Activated CD4-positive, alpha-beta T cell treated with anti-CD3 and anti-CD28 coated beads, Interleukin-10, Interleukin-2, amounts not matched to agents 100 ng/mL and 50 ng/mL, durations not matched to agents 16 hours and 8 hours (primary cell): ENCODE measurements at places on chromosomes 11 and 22.

GRCh38 chr11:124946735-124947141 is 7.3 kb upstream of the CCDC15 start:
- DNase-seq, result no peak

DNA sequence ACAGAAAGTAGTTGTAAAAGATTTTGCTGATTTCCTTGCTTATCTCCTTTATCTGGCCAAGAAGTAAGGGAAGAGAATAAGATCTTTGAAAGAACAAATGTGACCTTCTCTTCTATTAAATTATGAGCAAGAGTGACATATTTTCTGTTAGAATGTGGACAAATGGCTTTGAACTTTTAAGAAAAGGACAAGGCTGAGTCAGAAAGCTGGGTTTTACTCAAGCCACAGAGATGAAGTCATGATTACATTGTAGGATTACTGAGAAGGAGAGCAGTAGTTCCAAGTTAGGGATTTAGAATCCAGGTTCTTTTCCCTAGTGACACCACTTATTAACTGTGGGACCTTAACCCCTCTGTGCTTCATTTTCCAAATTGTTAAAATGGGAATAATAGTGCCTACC is 13.5 kb downstream of the CCDC90B start:
- DNase-seq, result peak; percentile 13

GRCh38 chr11:9957072-9957471 is 293.2 kb downstream of the SWAP70 start:
- no peak for DNase-seq

DNA sequence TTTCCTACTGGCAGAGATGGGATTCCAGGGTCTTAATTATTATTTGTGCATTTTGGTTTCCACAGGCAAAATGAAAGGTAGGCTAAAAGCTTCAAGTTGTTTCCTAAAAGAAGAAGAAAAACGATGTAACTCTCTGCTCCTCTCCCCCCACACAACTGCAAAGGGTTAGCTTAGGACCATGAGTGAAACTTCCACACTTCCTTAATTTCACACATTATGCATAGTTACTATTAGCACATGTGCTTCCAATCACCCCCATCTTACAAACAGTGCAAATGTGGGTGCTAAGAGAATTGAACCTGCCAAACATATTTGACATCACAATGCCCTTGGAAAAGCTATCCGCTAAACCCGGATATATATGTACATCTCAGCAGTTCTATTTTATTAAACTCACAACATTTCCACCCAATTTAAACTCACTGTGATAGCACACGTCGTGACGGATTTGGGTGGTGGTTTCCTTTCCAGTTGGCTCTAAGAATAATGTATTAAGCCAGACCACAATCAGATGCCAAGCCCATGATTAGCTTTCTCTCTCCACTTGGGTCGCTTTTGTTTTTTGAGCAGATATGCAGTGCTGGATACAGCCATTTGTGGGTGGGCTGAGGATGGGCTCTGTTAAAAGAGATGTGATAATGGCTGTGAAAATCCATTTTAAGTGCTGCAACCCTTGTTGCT is 245.0 kb upstream of the POU2AF2 start:
- no peak for DNase-seq

DNA sequence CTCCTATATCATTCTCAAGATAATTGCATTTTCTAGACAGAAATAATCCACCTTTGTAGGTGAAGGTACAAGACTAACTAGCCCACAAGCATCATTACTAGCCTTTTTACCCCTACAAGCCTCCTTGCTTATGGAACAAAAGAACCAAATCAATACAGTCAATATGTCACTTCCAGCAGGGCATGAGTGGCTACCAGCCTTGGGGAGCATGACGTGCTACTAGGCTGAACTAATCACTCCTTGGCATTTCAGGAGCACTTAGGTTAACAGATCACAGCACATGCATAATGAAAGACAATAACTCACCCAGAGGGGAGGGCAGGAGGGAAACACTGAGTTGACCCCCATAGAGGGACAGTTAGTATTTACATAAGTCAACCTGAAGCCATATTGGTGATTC is 2.7 kb downstream of the DRD2 start:
- no peak for DNase-seq

DNA sequence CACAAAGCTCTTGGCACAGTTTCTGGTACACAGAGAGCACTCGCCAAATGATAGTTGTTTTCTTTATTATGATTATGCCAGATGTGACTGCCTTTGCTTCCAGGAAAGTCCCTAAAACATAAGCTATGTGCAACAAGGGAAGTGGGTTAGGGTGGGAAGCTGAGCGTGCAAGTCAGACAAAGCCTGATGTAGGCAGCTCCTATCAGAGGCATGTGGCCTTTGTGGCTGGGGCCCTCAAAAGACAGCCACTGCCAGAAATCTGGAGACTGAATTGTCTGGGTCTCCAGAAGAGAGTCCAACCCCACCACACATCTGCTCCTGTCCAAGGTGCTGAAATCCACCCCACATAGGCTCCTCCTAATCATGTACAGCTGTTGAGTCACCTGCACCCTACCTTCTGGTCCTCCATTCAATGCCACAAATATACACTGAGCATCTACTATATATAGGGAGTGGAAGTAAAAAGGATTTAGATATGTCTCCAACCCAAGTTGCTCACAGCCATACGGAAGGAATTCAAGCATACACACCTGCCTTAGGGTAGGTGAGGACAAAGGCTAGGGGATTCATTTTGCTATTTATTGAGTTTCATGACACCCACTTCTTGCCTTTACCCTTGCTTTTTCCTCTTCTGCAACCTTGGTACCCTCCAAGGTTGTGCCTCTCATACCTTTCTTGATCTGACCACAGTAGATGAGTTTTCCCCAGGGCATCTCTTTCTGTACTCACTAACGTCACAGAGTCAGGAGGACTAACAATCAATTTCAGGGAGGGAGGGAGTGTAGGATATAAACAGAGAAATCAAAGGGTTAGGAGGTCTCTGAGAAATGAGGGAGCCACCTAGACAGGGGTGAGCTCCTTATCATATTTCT is 12.4 kb downstream of the SEC14L3 start:
- peak; percentile 31 for DNase-seq

DNA sequence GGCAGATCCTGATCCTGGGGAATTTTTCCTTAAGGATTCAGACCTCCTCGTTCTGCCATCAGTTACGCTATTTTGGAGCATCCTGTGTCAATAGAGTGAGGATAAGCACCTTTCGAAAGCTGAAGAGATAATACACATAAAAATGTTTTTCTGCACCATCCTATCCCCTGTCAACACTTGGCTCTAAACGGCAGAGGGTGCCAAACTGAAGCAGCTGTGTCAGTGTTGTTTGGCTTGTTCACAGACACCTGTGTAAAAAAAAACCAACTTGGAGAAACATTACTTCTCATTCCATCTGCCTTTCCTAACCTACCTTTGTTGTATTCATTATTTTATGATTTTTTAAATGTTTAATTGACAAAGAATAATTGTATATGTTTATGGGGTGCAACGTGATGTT is 417.0 kb upstream of the DDI1 start:
- no peak for DNase-seq
